ENCODE measurements at places on chromosomes 7 and 10. TPM values are rescaled to one million over a fixed set of nuclear protein-coding genes. Genes with fewer than 3 reads are reported as not detected.

The CNPY1 gene
- not detected for polyA plus RNA-seq

The GTPBP10 gene
- 10.8 TPM for polyA plus RNA-seq

The ASB10 gene
- not detected for polyA plus RNA-seq

The ZPBP gene
- not detected for polyA plus RNA-seq

The TUBB8 gene
- polyA plus RNA-seq, result not detected

The CTAGE8 gene
- polyA plus RNA-seq, result not detected

The CFAP70 gene
- polyA plus RNA-seq, result 0.66 TPM

The FRMD4A gene
- 3.0 TPM for polyA plus RNA-seq

The GPR22 gene
- 0.10 TPM for polyA plus RNA-seq

The GBX1 gene
- not detected for polyA plus RNA-seq

The ADRA2A gene
- 3.9 TPM for polyA plus RNA-seq

The ZP3 gene
- 4.8 TPM for polyA plus RNA-seq

The MRPS17 gene
- 17.1 TPM for polyA plus RNA-seq

The ASAH2 gene
- polyA plus RNA-seq, result not detected

The PPP1R17 gene
- polyA plus RNA-seq, result not detected

The AKR1C2 gene
- polyA plus RNA-seq, result 40.0 TPM

The CPA2 gene
- polyA plus RNA-seq, result 1.6 TPM

The MCM10 gene
- polyA plus RNA-seq, result 3.2 TPM

The MYO1G gene
- 2.8 TPM for polyA plus RNA-seq

The FAS gene
- 18.8 TPM for polyA plus RNA-seq

The ARPC1A gene
- polyA plus RNA-seq, result 181 TPM

The SAP25 gene
- polyA plus RNA-seq, result 7.2 TPM

The LGI1 gene
- 1.2 TPM for polyA plus RNA-seq

The GIMAP2 gene
- 5.1 TPM for polyA plus RNA-seq

The SLC26A3 gene
- polyA plus RNA-seq, result 1,079 TPM

The CNNM1 gene
- not detected for polyA plus RNA-seq

The TNRC18 gene
- polyA plus RNA-seq, result 61.8 TPM

The BLNK gene
- polyA plus RNA-seq, result 9.6 TPM

The CYP2C19 gene
- polyA plus RNA-seq, result not detected

The DHTKD1 gene
- 12.5 TPM for polyA plus RNA-seq

The RNLS gene
- polyA plus RNA-seq, result 19.2 TPM

The PCLO gene
- 2.8 TPM for polyA plus RNA-seq

The FAM149B1 gene
- polyA plus RNA-seq, result 14.4 TPM

The WNT16 gene
- polyA plus RNA-seq, result not detected

The ACHE gene
- polyA plus RNA-seq, result 20.6 TPM

The LBX1 gene
- polyA plus RNA-seq, result not detected

The TMEM178B gene
- polyA plus RNA-seq, result not detected

Measured in sigmoid colon (tissue), 7 donors.